ENCODE measurements at places on chromosomes 4 and X.

GRCh38 chr4:41791557-41791956, 43.0 kb upstream of the PHOX2B start:
- DNase-seq: no peak

GRCh38 chr4:40850496-40850895, 100.7 kb downstream of the NSUN7 start:
- DNase-seq: no peak

DNA sequence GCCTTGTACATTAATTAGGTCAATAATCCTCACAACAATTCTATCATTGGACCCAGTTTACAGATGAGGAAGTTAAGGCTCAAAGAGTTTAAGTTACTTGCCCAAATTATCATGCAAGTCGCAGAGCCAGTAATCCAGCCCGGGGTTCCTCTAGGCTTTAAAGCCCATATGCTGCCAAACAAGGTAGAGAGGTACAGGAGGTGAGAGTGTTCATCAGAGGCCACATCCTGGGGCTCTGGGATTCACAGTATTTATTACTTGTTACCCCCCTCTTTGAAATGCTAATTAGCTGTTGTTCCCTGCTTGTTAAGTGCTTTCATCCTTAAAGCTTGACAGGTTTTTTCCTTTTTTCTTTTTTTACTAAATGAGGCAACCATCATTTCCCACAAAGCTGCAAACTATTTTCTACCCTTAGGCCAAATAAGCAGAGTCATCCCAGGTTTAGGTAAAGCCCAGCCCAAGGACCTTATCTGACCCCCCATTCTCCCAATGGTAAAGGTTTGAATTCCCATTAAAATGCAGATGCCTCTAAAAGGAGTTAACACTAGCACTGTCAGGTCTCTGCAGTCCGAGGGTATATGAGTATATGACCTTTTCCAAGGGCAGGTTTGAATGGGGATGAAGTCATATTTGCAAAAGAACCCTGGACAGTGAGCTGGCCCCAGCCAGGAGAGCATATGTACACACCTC, 150.3 kb downstream of the SOX3 start:
- no peak for DNase-seq

- peak; percentile 8 for DNase-seq
Measured at GRCh38 chrX:110315551-110315950, 2.3 kb downstream of the AMMECR1 start.

GRCh38 chrX:41459716-41460115, 12.6 kb downstream of the NYX start:
- no peak for DNase-seq

DNA sequence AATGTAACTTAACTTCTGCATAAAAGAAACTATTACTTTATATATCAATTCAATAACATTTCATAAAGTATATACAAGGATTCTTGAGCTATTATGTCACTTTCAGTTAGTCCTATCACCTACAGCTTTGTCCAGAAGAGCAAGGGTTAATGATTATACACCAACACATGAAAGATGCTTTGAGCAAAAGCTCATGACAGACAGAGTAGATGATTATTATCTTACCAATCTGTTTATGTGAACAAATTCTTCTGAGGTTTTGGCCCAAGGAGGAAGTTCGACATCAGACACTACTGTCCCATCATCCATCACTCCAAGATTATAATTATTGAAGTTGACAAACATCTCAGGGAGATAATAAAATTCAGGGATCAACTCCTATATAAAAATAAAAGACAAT, 166.7 kb upstream of the MAB21L2 start:
- no peak for DNase-seq

DNA sequence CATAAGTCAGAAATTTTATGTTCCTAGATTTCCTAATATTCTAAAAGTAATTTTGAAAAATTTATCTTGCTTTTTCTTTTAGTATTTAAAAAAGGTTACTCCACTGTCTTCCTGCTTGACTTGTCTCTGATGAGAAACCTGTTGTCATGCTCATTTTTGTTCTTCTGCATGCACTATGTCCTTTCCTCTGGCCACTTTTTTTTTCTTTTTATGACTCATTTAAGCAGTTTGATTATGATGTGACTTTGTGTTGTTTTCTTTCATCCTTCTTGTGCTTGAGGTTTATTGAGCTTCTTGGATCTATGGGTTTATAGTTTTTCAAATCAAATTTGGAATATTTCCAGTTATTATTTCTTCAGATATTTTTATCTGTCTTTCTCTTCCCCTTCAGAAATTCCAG, 12.0 kb upstream of the UFSP2 start:
- peak; percentile 10 for DNase-seq

DNA sequence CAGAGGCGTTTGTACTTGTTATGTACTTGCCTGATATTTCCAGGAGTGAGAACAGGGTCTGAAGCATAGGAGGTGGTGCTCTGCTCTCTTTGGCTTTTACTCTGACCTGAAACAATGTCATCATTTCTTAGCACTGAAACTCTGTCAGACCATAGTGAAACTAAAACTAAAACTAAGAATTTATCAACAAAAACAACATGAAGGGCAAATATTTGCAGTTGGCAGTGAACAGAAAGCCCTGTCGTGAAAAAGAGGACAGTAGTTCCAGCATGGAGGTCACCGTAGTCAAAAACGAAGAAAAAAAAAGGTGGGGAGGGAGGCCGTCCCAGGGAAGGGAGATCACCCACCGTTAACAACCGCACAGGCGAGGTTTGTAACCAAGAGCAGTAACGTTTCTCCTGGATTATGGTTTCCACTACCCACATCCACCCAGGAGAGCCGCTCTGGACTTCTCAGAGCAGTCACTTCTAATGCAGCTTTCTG, 97.5 kb downstream of the ANK2 start:
- DNase-seq: peak; percentile 26

DNA sequence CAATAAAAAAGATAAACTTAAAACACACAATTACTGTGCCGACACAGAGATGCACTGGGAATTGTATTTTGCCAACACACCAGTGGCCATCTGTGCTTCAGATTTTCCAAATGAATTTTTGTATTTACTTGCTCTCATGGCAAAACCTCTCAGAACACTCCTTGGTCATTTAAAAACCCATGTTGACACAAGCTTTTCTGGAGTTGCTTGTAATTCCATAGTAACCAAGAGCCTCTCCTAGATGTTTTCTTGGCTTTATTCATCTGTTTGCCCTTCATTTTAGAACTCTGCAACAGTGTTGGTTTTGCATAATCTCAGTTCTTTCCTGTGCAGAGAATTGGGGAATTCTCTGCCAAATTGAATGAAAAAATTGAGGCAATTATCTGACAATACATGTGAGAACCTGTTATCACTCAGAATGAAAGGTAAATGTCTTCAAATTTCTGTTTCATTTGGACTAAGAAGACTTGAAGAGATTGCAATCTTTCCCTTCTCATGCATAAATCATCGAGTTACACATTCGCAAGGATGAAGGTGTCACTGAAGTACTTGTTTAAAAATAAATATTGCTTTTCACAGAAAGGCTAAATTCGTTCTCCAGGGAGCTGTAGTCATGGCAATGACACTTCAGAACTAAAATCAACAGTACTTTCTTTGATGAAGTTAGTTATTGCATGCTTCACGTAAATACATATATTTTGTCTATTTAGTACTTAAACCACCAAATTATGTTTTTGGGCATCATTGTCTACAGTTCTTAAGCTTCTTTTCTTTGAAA, 301.8 kb upstream of the CTSO start:
- DNase-seq: no peak

DNA sequence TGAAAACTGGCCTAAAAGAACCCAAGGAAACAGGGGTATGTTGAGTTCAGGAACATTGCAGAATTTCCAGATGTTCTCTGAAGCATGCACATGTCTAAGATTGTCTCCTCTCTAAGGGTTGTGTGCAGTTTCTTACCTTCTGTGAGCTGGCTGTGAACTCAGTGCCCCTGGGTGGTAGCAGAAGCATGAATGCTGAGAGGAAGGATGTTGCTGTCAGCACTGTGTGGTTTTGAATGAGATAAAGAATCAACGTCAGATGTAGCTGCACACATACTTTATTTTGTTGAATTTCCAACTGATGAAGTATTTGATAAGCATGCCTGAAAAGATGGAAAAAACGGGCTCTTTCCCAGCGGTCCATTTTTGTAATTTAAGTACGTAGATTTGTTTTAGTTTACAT, 23.8 kb upstream of the CD38 start:
- DNase-seq: no peak

DNA sequence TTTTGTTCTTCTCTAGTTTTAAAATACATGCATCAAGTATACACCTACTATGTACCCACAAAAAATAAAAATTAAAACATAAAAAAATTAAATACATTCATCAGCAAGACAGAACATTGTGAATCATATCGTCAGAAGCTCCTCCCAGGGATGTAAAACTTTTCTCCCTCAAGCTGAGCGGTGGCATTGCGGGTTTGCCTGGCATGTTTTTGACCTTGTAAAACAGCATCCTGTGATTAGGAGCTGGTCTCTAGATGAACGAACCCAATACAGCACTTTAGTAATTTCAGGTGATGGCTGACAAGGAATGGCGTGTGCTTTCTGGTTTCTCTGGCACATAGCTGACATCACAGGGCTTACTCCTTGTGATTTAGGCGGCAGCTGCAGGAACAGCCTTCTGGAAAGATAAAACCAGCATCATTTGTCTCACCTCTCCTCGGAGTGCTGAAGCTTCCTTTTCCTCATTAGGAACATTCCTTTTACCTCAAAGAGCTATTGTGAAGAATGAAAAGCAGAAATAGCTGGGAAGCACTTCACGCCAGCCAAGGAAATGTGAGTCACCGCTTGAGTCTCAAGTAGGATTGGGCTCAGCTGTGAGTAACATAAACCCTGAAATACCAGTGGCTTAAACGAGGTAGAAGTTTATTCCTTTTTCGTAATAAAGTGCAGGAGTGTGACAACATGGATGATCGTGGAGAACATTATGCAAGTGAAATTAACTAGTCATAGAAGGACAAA, 44.3 kb downstream of the NYX start:
- DNase-seq: no peak

GRCh38 chr4:14871676-14872430, 130.4 kb upstream of the CPEB2 start:
- no peak for DNase-seq

DNA sequence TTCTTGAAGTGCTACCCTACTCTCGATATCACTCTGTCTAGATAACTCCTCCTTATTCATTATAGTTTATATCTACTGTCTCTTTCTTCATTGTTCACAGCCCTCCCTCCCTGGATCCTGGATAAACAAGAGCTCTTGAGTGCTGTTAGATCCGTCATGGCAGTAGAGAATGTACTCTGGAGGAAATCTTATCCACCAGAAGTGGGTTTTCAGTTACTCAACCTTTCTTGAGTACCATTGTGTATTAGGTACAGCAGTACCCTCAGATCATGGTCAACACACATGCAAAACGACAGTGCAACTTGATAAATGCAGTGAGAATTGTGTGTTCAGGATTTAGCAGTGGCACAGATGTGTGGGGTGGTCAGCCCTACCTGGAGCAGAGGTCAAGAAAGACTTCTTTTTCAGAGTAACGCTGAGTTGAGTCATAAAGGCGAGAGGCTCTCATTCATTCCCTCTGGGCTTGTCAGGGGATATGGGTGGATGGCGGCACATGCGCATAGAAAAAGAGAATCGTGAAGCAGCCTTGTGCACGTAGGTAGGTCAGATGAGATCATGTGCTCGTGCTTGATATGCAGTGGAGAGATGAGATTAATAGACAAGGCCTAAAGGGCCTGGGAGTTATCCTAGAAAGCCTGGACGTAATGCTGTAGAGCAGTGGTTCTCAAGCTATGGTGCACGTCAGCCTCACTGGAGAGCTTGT, 89.5 kb downstream of the SNX25 start:
- DNase-seq: no peak

DNA sequence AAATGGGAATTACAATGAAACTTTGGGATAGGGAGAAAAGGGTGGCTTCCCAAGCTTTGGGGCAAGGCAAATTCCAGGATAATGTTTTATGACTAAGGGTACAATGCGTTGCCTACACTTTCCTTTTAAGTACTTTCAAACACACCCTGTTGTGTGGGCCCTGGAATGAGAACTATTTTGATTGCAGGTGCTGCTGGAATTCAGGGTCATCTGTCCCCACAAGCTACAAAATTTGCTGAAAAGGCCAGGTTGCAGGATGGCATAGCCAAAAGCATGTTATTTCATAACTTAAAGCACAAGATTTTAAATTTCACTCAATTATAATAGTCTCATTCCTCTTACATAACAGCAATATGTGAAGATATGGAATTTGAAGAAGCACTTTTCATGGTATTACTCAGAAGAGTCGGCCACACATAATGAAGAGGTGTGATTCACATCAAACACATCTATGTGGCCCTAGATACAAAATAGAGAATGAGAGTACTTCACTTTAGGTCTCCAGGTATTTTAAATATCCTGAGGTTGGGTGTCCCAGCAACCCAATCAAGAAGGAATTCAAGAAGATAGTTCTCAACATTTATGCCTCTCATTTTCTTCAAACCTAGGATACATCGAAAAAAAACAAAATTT, 89.3 kb downstream of the APBB2 start:
- DNase-seq: no peak

DNA sequence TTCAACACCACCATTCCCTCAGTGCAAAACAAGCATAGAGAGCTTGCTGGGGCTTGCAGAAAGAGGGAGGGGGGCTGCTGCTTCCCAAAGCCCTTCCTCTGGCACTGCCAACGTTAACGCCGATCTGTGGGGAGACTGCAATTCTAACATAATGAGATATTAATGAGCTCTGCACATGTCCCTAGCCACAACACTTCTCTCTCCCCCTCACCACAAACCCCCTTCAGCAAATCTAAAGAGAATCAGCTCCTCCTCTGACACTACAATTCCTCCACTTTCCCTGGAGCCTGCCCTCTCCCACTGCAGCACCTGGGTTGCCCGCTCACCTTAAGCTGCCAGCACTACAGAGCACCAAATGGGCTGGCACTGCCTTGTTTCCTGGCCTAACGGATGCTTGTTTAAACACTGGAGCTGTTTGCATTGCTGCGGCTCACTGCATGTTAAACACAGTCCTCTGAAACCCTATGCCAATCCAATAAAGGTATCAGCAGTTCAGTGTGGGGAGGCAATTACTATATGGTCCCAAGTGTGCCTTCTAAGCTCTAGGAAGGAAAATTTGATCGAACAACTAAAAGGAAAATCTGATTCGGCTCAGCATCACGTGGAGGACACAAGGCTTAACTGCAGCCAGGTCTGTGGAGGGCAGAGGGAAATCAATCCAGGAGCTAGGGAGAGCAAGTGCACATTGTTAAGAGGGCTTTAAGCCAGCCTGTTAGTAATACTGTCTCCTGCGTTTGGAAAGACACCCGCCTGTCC, 232.4 kb downstream of the MAML3 start:
- no peak for DNase-seq

DNA sequence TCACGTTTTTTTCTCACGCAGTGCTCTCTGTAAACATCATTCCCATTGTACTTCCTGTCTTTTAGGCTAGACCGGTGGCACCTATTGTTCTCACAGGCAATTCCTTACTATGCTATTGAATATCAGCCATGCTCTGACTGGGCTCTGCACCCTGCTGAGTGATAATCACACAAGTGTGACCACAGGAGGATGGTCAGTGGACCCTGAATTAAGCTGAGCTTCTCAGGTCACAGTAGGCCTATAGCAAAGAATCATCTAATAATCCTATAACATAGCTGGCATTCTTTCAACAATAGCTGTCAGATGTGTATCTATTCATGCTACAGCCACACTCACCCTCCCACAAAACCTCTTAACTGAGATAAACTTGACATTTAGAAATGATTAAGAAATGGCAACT, 2399.8 kb upstream of the TENM3 start:
- DNase-seq: no peak

GRCh38 chr4:27684610-27685011, 824.0 kb downstream of the STIM2 start:
- no peak for DNase-seq

GRCh38 chr4:125832161-125832560, 517.4 kb downstream of the FAT4 start:
- no peak for DNase-seq

All from GM10248 (cell line).